ENCODE measurements at places on chromosomes 2 and 18.

DNA sequence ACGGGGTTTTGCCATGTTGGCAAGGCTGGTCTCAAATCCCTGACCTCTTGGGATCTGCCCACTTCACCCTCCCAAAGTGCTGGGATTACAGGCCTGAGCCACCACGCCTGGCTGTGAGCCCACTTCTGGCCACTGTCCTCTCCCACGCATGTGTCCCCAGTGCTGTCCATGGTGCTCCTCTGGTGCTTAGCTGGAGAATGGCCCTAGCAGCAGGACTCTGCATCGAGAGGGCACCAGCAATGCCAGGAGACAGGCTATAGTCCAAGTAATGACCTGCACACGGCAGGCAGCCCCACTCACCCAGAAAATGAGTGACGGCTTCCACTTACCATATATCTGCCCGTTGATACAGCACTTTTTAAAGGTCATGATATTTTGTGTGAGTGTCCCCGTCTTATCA lies 66.3 kb upstream of the NARS1 start:
- DNase-seq = no peak

DNA sequence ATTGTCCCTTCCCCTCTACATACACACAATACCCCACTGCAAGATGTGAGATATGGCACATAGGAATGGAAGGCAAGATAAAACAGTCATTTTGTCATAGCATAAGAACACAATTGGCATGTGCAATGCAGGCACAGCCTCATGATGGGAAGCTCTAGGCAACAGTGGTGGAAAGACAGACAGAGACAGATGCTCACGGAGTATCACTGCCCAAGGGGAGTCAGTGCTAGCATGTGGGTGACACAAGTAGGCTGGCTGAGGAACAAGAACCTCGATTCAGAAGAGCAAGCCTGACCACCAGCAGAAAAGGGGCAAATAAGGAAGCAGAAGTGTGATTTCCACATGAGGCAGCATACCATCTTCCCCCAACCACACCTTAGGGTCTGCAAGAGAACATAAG lies 323.6 kb downstream of the PAX3 start:
- DNase-seq = no peak

GRCh38 chr2:40452786-40453185 lies 896 bp upstream of the SLC8A1 start:
- DNase-seq = no peak

DNA sequence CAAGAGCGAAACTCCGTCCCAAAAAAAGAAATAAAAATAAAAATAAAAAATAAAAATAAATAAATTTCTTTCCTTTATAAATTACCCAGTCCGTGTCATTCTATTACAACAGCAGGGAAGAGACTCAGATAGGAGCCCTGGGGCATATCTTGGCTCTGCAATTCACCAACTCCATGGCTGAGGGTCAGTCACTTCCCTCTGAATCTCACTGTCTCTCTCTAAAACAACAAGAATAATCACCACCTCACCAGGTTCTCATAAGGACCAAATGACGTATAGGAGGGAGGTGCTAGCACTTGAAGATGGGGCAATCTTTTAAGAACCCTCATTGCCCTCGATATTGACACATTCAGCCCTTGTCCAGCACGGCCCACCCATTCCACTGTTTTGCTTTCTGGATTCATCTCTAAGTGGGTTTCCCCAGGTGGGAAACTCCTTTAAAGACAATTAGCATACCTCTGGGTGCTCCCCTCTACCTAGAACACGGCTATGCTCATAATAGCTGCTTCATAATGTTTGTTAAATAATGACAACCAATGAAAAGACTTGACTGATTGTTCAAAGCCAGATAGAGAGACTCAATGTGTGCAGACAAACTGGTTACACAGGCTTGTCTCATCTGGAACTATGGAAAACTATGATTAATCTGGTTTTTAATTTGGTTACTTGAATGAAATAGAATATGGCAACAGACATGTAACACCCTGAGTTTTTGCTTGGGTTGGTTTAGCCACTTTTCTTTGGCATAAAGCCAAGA lies 15.1 kb downstream of the MYCN start:
- DNase-seq = no peak

GRCh38 chr2:241534701-241535375 lies 23.7 kb upstream of the BOK start:
- DNase-seq = no peak

DNA sequence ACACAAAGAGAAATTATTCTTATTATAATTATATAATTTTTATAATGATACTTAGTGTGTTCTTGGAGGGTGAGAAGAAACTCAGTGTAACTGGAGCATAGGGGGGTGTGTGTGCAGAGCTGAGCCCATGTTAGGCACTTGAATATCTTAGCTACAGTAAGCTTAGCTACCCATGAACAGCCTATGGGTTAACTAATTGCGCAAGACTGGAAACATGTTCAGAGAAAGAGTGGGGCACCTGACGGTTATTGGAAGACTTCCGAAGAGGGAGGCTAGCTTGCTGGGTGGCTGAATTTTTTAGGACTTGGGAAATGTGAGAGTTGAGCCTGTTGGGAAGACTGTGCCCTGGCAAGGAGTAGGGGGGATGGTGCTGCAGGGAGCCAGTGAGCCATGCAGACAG lies 229.2 kb downstream of the SLC4A3 start:
- no peak for DNase-seq

- DNase-seq = no peak
Observed at GRCh38 chr18:29157057-29157780, 980.3 kb upstream of the CDH2 start.

GRCh38 chr18:63905361-63905760 lies 2.4 kb upstream of the SERPINB10 start:
- no peak for DNase-seq

DNA sequence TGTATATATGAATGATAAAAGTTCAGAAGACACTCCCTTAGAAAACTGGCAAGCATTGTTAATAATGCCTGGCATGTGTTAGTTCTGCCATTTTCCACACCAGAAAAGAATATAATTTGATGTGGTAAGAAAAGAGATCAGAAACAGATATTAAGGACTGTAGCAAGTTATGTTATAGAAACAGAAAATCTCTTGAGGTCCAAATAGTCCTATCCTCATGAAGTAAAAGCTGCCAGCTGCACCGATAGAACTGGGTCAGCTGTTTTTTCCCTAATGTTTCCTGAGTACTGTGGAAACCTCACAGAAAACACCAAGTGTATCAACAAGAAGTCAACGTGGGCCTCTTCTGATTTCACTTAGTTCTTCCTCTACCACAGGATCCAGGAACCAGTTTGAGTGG lies 56.9 kb upstream of the SDC1 start:
- DNase-seq = no peak

DNA sequence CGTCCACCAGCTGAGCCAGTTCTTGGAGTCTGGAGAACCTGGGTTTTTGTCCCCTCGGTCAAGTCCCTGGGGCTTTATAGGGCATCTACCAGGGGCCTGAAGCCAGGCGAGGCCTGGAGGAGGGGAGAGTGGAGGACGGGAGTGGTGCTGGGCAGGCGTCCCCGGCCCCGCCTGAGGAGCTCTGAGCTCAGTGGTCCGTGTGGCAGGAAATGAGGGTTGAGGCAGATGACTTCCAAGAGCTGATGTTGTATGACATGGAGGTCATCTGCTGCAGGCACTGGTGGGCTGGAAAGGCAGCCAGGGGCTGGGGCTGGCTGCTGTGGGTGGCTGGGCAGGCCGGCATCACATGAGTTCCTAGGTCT lies 118.5 kb upstream of the HS6ST1 start:
- DNase-seq = peak; percentile 43

GRCh38 chr2:2173633-2174032 lies 157.4 kb downstream of the MYT1L start:
- DNase-seq = no peak

GRCh38 chr2:236705295-236706105 lies 135.9 kb downstream of the ACKR3 start:
- no peak for DNase-seq

- peak; percentile 83 for DNase-seq
Observed at GRCh38 chr18:11981543-11982366, 448 bp downstream of the IMPA2 start.

DNA sequence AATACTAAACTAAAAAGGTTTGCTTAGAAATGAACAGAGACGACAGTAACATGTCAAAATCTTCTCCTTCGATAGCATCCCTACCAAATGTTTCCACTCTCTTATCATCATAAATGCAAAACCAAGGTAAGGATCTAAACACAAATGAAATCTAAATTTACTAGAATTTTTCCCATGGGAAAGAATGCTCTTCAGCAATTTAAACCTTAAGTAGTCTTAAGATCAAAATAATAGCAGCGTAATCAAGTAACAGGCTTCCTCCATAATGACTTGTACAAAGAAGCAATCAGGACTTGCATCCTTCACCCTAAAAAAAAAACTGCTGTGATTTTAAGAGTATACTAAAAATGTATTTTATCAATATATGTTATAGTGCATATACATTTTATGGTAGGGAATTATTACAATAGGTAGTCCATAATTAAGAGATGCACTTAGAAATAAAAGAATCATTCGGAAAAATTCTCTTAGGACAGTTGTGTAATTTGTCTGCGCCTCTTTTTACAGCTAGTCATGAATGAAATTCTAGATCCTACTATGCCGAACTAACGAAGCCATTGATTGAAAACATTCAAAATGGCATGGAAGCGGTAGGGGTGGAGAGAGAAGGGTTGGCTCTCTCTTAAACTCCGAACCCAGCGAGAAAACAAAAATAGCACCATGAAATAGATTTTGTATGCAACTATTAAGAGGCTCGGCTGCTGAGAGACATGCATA lies 1.3 kb downstream of the PGAP1 start:
- no peak for DNase-seq
